Neural crest cell (in vitro differentiated cells): ENCODE measurements at places on chromosomes 12 and 14.
A peak's percentile ranks its signal among the peaks of the same experiment; 100 is the strongest.

- DNase-seq = no peak
These were observed 29.0 kb upstream of the MEG3 start for GRCh38 chr14:100796946-100797345.

- DNase-seq = no peak
These were observed at the start of gene IFI27 for GRCh38 chr14:94110552-94111181. TSS of gene IFI27 (plus strand) at chr14:94110736.

DNA sequence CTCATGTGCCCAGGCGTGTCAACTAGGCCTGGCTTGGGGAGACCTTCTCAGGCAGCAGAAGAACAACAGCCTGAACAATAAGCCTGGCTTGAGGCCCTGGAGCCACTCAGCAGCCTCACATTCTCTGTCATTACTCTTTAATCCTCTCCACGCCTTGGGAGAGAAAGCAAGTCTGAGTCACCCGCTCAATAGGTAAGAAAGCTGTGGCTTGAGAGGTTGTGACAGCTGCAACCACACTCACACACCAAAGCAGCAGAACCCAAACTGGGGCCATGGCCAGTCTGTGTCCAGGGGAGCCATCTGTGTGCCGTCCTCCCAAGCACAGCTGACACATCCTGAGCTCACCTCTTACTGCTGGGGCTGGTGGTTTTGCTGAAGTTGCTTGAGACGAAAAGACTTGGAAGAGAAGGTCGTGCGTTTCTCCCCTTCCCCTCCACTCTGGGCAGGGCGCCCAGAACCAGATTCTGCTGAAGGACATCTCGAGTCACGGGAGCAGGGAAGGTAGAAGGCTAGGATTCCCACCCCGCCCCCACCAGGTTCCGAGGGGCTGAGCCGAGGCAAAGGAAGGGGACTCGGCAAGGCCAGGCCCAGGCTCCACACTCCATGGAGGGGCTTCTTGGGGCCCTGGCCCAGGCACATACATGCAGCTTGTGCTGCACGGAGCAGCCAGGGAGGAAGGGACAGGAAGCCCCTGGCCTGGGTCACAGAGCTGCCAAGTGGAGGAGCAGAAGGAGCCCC is 5.5 kb downstream of the TMEM63C start:
- DNase-seq = no peak

- no peak for DNase-seq
These were observed 4.5 kb upstream of the MIA2 start for GRCh38 chr14:39229222-39229543.

- peak; percentile 64 for DNase-seq
These were observed 82.9 kb upstream of the STXBP6 start for GRCh38 chr14:25132732-25133422.

DNA sequence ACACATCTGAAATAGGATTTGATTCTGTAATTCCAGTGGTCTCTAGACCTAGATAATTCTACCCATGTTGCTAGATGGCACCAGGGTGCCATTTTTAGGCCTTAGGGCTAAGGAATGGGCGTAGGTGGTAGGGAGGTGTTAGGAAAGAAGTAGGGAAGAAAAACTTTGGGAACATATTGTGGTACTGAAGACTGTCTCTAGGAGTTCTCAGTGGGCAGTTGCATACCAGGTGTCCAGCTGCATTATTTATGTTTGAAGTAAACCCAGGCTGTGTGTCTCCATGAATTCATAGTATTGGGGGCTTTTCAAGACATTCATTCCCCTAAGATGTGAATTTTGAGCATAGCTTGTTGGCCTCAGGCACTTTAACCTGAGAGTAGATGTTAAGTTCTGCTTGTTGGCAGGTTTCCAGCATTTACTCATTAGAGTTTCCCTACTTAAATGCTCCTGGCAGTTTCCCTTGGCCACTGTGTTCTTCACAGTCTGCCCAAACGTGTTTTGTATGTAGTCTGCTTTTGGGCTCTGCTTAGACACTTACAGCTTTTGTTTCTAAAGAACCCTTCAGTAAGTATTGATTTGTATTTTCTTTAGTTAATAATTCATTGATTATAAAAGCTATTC is 31.5 kb upstream of the CCT2 start:
- DNase-seq = no peak

GRCh38 chr14:77299771-77300170 is 20.9 kb downstream of the POMT2 start:
- no peak for DNase-seq

- DNase-seq = no peak
These were observed at the start of gene ZNF705A for GRCh38 chr12:8156845-8157244. TSS of gene ZNF705A (plus strand) at chr12:8157015. CDS start at chr12:8172626, 15,611 bp downstream.

GRCh38 chr12:123895451-123895850 is 77.2 kb downstream of the CCDC92 start:
- DNase-seq = no peak

GRCh38 chr12:5403411-5403810 is 28.5 kb upstream of the NTF3 start:
- no peak for DNase-seq

DNA sequence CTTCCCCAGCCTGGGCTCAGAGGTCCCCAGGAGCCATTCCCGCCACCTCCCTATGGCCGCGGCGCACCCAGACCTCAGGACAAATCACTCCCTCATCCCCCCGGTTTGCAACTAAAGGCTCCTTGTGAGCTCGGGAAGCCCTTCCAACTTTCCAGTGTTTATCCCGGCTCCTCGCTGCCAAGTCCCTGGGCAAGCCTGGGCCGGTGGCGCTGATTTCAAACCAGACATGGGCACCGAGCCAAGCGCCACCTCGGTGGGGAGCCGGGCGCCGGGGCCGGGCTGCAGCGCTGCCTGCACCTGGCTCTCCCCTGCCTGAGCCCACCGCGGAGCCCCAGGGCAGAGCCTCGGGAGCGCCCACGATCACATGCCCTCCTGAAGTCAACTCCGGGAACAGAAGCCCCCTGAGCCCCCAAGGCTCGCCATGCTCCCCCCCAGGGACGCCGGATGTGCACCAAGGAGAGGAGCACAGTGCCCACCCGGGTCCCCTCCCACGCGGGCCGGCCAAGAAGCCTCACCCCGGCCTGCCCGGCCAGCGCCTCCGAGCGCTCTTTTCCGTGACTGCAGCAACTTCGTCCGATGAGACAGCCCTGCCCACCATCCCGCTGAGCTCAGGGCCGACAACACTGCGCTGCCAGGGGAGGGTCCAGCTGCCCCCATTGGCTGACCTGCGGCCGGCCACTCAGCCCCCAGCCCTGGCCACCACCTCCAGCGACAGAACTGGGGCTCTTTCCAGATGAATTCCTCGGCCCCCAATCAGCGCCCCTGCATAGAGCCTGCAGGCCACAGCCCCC is 50.0 kb downstream of the NCOR2 start:
- no peak for DNase-seq

DNA sequence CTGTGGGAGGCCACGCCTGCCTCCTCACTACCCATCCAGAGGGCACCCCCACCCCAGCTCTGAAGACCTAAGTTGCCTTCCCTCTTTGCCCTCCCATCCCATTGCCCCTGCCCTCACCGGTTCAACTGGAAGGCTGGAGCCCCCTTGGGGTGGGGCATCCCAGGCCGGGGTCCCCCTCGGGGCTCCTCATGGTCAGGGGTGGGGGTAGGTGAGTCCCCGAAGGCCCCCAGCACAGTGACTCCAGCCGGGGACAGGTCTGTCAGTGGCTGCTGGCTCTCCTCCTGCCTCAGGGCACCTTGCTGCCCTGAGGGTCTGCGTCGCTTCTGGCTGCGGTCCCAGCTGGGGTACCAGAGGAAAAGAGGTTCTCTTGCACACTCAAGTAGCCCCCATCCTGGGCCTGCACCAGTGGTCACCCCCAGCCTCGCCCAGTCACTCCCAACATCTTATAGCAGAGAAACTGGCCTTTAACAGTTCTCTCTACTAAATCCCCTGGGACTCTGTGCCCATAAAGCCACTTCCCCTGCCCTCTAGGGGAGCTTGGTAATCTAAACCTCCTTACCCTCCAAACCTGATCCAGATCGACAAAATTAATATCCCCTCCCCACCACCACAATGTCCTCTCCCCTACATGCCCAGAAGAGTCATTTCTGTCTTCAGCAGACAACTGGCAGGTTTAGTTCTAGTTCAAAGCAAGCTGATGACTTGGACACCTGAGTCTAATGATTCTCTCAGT is 5.1 kb downstream of the PIANP start:
- no peak for DNase-seq

- no peak for DNase-seq
These were observed 1.4 kb downstream of the PSMB5 start for GRCh38 chr14:23033251-23033727.

DNA sequence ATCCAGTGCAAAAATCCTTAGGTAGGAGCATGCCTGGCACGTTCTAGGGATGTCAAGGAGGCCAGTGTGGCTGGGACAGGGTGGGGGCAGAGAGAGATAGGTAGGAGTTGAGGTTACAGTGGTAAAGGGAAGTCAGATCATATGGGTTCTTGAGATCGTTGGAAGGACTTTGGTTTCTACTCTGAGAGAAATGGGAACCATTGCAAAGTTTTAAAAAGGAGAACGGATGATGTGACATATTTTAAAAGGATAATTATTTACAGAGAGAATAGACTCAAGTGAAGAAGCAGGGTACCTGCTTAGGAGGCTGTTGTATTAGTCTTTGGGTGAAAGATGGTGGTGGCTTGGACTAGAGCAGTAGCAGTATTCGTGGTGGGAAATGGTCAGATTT is 47.6 kb upstream of the ATP2B1 start:
- DNase-seq = no peak

- no peak for DNase-seq
These were observed 33.6 kb downstream of the CDKL1 start for GRCh38 chr14:50362764-50363713.
